Right lung (tissue), 10 donors: ENCODE measurements at places on chromosomes 11 and 22. TPM values are rescaled to one million over a fixed set of nuclear protein-coding genes. Genes with fewer than 3 reads are reported as not detected.

Gene OR51G2
- not detected for polyA plus RNA-seq

Gene PCNX3
- polyA plus RNA-seq = 20.7 TPM

DNA sequence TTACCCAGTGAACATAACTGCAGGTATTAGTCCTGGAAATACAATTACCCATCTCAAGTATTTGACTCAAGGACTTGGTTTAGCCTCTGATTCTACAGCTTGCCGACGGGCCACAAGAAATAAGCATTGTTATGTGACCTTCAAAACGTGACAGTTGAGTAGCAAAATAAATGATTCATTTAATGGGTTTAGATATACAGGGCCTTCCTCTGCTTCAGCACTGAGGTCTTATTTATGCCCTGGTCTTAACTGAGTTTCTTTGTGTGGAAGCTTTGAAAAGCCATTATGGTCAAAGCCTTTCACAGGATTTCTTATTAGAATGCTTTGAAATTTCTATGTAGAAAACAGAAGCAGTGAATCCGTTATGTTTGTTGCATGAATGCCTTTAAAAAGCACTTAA is 899.2 kb upstream of the API5 start:
- DNase-seq = no peak

GRCh38 chr11:107740271-107740670 is 28.4 kb upstream of the SLN start:
- DNase-seq = no peak

DNA sequence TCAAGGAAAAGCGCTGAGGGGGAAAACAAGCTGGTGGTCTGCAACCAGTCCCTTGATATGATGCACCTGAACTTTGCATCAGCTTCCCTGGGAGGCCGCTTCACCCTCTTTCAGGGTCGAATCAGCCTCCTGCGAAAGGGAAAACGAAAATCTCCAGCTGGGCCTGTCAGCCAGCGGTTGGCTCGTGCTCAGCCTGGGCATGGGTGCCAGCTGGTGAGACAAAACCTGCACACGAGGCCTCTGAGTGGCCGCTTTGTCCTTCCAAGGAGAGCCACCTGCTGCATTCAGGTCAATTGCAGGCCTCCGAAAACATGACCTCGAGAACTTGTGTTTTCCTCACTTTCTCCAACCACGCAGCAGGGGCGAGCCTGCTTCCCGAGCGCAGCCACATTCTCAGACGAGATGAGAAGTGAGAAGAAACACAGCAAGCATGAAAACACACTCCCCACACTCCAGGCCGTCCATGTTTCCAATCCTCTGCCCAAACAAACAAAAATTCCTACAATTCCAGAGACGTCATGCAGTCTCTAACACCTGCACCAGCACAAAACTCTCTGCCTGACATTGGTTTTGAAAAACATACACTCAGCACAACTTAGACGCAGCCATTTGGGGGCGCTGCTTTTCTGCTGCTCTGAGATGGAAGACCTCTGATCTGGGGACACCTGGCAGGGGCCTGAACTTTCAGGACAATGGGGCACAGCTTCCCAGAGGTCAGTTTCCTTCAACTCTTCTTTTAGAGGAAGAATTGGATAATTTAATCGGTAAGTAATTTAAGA is 77.1 kb downstream of the DHCR7 start:
- no peak for DNase-seq

- DNase-seq = no peak
Measured at GRCh38 chr11:112968941-112969713, 7.9 kb downstream of the NCAM1 start.

- no peak for DNase-seq
Measured at GRCh38 chr11:124096364-124096763, 18.9 kb upstream of the VWA5A start.
